T-cell (primary cell): ENCODE measurements at places on chromosomes 1 and 21. TPM values are rescaled to one million over a fixed set of nuclear protein-coding genes. Genes with fewer than 3 reads are reported as not detected.

DNA sequence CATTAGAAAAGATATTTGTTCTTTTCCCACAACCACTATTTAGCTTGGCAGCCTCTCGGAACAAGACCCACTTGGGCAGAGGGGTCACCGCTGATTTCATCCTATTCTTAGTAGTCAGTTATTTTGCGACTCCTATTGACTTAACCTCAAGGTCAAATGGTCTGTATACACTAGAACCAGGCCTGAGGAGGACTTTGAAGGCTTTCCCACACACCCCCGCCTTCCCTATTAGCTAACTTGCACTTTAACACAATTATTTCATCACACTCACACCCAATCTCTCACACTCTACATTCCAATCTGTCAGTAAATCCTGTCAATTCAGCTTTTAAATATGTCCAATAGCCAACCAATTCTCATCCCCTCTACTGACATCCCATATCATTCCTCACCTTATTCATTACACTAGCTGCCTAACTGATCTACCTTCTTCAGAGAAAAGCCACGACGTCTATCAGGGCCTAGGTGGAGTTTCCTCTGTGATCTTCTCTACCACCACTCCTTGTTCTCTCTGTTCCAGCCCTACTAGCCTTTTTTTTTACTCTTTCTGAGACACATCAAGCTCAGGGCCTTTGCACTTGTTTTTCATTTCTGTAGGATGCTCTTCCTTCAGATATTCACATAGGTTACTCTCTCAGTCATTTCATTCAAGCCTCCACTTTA is 1.0 kb upstream of the NIBAN1 start:
- DNase-seq: no peak

- no peak for DNase-seq
Observed at GRCh38 chr1:41404308-41404761, 43.1 kb downstream of the FOXO6 start.

Gene AKIRIN1
- 78.4 TPM for total RNA-seq

Gene SOX13
- total RNA-seq: 4.7 TPM

DNA sequence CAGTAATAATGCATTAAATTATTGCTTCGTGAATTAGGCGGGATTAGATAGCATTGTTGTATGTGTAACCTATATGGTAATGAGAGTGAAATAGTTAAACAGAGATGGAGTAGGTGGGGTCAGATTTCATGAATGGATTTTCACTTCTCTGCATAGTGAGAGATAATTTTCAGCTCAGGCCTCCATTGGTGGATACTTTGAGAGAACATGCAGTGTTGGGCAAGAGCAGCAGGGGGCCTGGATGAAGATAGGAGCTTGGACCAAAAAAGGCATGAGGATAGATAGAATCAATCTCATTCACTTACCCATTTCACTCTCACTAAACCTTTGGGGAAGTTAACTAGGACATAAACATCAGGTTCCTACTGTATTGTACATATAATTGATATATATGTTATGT is 39.5 kb upstream of the C1orf87 start:
- DNase-seq: no peak

Gene CIART
- 1.5 TPM for total RNA-seq

Gene DCST1
- total RNA-seq: not detected

Gene CFHR4
- total RNA-seq: not detected

Gene ZBTB18
- 57.9 TPM for total RNA-seq

DNA sequence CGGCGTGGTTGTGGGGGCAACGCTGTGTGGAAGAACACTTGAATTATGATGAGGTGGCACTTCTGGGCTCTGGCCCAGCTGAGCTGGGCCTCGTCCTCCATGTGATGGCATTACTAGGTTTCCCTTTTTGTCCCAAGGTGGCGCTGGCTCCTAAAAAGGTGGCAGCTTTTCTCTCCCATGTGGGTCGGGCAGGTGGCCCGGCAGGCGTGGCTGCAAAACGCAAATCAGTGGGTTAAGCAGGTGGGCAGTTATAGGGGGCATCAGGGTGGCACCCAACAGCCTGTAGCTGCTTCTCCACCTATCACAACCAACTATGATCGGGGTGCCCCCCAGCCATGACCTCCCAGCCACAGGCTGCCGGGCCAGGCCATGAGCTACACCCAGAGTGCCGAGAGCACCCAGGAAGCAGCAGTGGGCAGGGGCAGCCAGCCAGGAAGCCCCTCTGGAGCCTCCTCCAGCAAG is 59.6 kb downstream of the KCNAB2 start:
- DNase-seq: no peak

GRCh38 chr1:216528816-216529215 is 105.6 kb upstream of the USH2A start:
- DNase-seq: no peak

Gene GSTM1
- total RNA-seq: 30.7 TPM

Gene FCAMR
- not detected for total RNA-seq

- DNase-seq: no peak
Observed at GRCh38 chr1:200184196-200184595, 156.7 kb downstream of the NR5A2 start.

GRCh38 chr1:207993477-207994445 is 82.8 kb upstream of the CD34 start:
- no peak for DNase-seq

- DNase-seq: no peak
Observed at GRCh38 chr1:11516961-11517635, 38.1 kb downstream of the DISP3 start.

DNA sequence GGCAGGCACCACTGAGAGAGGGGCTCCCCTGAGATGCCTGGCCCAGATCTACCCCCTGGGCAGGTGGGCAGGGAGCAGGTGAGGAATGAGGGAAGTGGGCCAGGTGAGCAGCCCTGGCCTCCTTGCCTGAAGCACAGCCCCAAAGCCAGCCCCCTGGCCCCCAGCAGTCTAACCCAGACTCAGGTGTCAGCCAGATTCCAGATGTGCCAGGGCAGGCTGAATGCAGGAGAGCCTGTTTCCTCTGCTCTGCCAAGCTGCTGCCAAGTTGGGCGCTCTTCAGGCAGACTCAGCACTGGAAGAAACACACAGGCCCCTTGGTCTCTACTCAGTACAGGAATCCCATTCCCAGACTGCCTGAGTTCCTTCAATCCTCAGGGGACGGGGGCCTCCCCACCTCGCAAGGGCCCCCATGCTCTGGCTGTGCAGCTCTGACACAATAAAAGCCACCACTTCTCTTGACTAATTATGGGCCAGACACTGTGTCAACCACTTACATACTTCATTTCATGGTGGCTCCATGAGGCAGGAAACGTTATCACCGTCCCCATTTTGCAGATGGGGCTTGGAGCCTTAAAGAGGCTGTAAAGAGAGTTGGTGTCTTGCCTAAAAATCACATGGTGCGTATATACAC is 20.4 kb downstream of the ARHGEF19 start:
- no peak for DNase-seq
